ENCODE measurements at places on chromosomes 7 and 10.

DNA sequence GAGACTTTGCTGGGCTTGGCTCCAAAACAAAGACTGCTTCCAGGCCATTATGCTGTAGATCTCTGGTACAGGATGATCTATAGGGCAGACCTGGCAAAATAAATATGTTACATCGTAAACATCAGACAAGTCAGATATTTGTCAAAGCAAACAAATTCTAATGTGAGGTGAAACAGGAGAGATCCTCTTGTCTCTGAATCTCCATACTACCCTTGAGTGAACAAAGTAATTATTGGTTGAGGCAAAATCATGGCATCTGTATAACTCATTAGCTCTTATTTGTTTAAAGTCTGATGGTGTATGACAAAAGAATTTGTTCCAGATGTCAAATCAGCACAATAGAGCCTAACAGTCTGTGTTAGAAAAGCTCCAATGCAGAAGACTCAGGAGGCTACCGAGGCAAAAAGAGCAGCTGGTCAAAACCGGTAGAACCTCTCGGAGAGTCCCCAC, 1291.5 kb downstream of the TYW1 start:
- no peak for DNase-seq

GRCh38 chr7:32279500-32279899, 209.3 kb upstream of the PDE1C start:
- DNase-seq = no peak

DNA sequence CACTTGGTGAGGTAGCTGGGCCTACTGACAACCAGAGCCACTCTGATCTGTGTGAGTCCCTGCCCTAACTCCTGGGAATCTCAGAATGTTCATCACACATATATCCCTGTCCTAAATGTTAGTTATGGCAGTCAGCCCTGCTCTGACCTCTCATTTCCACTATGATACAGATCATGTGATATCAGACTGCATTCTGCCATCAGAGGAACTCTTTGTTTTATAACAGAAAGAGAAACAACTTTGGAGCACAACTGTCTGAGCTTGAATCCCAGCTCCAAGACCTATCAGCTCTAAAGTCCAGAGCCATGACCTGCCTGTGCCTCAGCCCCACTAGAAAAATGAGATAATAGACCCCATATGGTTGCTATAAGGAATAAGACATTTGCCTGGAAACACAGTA, 54.6 kb upstream of the ABCB4 start:
- DNase-seq = no peak

GRCh38 chr10:110456046-110456445, 41.7 kb upstream of the DUSP5 start:
- DNase-seq = no peak

- DNase-seq = no peak
These were observed 335.4 kb upstream of the ANKRD30A start for GRCh38 chr10:36789974-36790373.

GRCh38 chr7:68176974-68177373, 1180.3 kb downstream of the TYW1 start:
- DNase-seq = peak; percentile 80

GRCh38 chr10:46523119-46523961, 33.1 kb downstream of the GPRIN2 start:
- DNase-seq = no peak

DNA sequence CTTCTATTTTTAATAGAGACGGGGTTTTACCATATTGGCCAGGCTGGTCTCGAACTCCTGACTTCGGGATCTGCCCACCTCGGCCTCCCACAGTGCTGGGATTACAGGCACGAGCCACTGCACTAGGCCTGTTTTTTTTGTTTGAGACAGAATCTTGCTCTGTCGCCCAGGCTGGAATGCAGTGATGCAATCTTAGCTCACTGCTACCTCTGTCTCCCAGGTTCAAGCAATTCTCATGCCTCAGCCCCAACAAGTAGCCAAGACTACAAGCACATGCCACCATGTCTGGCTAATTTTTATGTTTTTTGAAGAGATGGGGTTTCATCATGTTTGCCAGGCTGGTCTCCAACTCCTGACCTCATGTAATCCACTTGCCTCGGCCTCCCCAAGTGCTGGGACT, 73.7 kb downstream of the TYW1B start:
- no peak for DNase-seq

Measured in kidney glomerular epithelial cell (primary cell).